IPS DF 19.7 (cell line): ENCODE measurements at places on chromosomes 7 and 10.

GRCh38 chr10:69866246-69866687 is 64.6 kb downstream of the COL13A1 start:
- DNase-seq = no peak

DNA sequence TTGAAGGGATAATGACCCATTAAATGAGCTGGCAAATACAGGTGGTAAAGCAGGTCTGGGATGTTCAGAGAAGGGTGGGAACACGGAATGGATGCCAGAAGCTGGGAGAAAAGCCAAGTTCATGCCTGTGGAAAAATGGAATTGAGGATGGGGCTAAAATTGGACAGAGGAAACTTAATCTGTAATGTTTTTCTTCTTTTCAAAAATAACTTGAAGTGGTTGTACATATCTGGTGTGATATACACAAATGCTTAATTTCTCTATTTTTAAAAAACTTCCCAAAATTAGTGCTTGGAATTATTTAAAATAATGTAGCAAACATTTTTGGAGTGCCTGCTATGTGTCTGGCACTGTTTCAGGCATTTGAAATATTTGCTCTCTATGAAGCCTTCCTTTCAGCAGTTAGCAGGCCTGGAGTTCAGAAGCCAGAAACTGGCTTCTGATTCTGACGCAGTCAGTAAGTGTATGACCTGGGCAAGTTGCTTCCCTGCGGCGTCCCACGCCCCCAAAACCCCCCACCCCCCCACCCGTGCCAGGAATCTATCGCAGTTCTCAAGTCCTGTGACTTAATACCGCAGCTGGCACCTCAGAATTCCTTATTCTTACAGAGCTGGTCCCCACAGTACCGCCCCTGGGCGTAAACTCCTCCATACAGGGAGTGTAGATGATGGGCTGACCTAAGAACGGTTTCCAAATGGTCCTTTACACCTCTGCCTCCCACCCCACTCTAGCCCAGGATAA is 828 bp upstream of the MALSU1 start:
- DNase-seq = no peak

DNA sequence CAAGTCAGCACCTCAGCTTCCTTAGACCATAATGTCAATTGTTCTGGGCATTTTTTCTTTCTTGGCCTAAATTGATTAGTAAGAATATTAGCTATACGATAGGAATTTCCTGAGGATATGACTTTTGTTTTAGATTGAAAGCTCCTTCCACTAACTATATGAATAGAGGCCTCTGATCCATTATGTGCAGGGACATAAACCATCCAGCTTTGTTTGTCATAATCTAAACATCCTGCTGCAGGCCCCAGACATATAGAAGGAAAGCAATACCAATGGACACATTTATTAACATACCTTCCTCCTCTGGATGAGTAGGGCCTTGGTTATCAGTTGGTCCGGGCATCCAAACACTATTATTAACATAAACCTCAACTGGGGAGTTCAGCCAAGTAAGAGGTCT is 4.3 kb upstream of the GIMAP4 start:
- DNase-seq = no peak

DNA sequence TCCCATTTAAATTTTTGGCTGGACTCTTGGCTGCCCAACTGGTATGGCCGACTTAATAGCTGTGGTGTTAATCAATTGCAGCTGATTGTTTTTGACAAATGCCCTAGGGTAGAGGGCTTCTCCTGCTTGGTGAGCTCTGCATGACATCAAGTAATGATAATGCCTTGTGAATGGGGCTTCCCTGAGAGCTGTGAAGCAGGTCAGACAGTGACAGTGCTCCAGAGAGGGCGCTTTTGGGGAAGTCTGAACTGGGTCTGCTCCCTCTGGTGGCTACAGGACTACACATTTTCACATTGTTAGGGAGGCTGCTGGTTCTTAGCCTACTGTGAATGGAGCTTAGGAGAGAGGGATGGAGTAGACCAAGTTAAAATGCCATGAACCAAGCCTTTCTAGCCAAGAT is 98.8 kb downstream of the SDK1 start:
- DNase-seq = peak; percentile 89

- no peak for DNase-seq
These were observed 13.5 kb downstream of the ATP6V1F start for GRCh38 chr7:128876127-128876526.

DNA sequence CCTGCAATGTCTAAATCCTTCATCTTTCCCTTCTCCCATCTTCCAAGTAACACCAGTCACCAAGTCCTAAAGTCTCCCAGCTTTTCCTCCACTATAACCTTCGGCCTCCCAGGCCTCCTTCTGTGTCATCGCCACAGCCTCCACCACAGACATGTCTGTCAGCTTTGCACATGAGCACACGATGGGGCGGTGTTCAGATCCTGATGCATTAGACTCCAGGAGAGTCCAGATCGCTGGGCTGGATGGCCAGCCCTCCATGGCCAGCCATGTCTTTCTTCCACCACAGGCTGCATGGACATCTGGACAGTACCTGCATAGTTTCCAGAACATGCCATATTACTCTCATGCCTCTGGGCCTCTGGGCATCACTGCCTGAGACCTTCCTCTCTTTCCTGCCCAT is 974.2 kb upstream of the ZNF722 start:
- DNase-seq = no peak

DNA sequence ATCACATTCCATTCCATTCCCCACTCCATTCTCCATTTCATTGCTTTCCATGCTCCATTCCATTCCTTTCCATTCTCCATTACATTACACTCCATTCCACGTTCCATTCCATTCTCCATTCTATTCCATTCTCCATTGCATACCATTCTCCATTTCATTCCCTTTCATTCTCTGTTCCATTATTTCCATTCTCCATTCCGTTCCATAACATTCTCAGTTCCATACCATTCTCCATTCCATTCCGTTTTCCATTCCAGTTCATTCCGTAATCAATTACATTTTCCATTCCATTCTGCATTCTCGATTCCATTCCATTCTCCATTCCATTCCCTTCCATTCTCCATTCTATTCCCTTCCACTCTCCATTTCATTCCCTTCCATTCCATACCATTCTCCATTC is 86.4 kb downstream of the NSUN6 start:
- no peak for DNase-seq

- no peak for DNase-seq
These were observed 916 bp downstream of the VWA2 start for GRCh38 chr10:114239994-114240345.

GRCh38 chr7:7793249-7793648 is 74.8 kb upstream of the RPA3 start:
- DNase-seq = peak; percentile 48

DNA sequence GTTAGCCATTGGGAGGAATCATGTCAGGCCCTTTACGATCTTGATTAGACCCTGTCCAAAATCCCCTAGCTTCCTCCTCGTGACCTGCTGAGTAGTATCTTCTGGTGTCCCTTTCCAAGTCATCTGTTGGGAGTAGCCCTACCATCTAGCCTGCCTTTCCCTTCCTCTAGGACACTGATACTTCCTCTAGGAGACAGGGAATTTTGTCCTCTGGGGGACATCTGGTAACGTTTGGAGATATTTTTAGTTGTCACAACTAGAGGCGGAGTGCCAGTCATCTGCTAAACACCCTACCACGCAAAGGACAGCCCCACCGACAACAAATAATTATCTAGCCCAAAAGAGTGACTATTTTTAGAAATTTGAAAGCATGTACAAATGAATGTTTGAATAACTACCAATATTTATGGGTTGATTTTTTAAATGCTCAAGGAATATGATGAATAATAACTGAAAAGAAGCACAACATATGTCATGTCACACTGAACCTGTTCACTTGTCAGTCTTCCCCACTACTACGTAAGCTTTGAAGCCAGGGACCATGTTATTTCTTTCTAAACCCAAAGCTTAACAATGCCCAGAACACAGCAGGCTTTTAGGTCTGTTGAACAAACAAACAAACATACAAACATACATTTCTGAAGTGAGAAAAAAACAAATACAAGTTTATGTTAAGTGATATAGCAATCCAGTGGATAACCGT is 105.9 kb downstream of the ARHGAP12 start:
- DNase-seq = no peak

GRCh38 chr10:522350-522749 is 167.1 kb downstream of the DIP2C start:
- DNase-seq = no peak

DNA sequence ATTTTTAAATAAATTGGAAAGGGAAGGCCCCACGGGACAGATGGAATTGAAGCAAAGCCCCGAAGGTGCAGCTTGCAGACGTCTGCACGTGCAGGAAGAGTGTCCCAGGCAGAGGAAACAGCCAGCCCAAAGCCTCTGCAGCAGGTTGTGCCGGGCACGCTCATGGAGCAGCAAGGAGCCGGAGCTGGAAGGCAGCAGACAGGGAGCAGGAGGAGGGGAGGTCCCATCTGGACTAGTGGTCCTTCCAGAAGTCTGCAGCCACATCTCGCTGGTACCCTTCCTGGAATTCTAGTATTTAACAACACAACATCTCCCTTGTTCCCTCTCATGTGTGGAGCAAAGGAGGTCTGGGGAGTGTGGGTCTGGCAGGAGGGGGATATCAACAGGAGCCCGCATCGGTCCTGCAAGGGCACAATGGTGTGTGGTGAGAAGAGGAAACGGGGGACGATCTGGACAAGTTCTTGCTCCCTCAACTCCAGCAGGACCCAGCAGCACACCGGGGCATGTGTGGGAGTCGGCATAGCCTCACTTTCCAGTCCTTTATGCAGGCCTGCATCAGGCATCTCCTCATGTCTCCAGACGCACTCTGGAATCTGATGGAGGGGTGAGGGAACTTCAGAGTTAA is 169.3 kb downstream of the GRID1 start:
- DNase-seq = no peak

GRCh38 chr7:102892631-102893278 is 20.0 kb upstream of the LRRC17 start:
- DNase-seq = no peak

DNA sequence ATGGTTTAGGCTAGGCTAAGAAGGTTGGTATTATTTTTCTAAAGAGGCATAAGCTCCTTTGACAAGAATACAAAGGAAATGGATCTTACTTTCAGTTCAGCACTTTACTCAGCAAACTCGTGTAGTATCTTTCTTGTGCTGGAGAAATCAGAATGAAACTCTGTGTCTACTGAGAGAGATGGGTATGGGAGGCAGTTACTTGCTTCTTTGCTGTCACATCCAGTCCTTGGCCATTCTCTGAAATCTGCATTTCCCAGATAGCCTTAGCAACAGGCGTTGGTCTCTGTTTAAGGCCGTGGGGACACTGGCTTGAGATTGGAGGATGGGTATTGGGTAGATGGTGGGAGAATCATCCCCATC is 180.5 kb downstream of the NRP1 start:
- no peak for DNase-seq

DNA sequence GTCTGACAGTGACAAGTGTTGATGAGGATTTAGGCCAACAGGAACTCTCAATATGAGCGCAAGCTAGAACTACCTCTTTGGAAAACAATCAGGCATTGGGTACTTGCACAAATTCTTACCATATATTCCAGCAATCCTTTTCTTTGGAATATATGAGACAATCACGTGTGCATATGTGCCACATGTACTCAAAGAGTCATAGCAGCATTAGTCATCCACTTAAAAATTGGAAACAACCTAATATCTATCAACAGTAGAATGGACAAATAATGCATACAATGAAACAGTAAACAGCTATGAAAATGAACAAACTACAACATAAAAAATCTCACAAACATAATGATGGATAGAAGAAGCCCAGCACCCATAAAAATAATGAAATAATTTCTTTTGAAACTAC is 179.7 kb downstream of the GLI3 start:
- DNase-seq = no peak

DNA sequence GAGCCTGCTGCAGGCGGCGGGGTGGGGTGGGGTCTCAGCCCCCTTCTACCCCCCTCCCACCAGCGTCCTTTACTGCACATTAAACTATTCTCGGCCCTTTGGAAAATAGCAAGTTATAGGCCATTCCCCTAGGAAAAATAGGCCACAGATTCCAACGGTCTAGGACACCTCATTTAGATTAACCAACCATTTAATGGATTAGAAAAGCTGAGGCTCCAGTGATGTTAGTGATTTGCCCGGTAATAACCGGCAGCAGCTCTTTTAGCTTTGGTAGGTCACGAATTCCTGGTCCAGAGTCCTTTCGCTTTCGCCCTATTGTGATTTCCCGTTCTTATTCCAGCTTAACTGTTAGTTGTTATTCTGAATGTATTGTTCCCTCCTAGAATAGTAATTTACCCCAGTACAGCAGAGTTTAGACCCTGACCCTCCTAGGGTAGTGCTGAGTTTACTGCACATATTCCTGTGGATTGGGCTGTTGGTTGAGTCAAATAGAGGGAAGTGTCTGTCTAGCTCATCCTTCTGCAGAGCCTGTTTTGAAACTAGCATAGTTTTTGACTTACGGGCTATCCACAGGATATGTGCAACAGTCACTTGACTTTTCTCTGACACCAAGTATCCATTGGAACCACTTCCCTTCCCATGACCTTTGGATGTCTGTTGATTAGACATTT is 754 bp downstream of the GSTO1 start:
- DNase-seq = no peak

DNA sequence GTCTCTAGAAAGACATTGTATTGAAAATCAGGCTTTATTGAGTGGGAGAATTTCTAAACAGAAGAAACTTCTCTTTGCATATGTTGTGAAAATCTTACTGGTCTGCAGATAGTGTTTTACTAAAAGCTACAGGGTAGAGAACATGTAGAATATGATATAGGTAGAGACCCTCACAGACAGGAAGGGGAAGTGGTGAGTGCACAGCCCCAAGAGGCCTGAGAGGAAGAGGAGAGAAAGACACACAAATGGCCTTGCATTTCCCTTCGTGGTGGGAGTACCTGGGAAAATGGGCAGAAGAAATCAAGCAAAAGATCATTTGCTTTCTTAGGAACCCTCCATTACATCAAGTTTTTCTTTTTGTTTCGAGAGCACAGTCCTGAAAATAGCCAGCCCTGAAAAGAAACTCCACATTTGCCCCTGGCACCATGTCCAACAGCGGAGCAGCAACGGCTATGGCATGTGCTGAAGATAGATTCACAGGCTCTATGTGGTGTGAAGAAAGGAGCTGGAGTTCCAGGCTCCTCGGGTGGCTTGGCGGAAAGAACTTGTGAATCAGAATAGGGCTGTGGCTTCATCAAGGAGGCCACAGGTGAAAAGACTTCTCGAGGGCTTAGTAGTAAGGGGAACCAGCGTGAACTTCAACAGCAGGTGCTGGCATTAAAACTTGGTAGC is 143.5 kb downstream of the CALCR start:
- no peak for DNase-seq

DNA sequence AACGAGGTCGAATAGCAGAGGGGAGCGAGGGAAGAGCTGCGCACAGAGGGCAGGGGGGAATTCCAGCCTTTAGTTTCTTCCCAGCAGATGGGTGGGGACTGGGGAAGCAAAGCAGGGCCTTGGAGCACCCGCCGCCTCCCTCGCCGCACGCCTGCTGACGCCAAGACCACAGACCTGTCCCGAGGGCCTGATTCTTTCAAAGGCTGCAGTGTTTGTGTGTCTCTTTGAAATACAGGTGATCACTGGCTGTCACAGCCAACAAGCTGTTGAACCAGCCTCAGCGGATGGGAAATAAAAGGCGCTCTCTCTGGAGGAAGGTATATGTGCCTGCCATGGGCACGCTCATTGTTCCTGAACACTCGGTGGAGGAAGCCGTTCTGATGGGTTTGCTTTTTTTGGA is 119.3 kb downstream of the FAM53B start:
- no peak for DNase-seq
